ENCODE measurements at places on chromosomes 4 and X. TPM values are rescaled to one million over a fixed set of nuclear protein-coding genes. Genes with fewer than 3 reads are reported as not detected.

The CXCL6 gene
- total RNA-seq = not detected

The CT45A2 gene
- total RNA-seq = not detected

DNA sequence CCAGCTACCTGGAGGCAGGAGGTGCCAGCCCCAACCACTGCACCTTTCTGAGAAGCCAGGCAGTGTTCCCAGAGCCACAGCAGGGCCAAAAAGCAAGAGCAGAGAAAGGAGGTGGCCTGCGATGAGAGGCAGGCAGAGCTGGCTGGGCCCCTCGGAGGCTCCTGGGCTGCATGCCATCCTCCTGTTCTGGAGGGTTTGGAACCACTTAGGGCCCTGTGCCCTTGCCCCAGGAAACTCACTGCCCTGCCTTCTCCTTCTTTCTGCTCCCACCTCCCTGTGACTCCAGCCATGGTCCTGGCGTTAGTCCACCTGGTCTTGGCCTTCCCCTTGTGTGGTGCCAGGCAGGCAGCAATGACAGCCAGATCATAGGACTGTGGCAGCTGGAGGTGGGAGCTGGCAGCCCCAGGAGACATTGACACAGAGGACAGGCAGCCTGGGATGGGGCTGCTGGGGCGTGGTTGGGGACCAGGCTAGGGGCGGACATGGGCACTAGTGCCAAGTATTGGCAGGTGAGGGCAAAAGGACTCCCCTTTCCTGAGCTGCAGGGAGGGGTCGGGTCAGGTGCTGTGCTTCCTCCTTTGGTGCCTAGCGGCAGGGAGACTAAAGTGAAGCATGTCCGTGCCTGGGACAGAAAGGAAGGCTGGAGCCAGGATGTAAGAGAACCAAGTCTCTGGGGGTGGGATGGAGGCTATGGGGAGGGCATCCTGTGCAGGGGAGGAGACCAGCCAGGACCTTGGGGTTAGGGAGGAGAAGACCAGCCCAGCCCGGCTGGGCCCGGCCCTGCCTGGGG is 1.4 kb downstream of the APLN start:
- DNase-seq = no peak

- no peak for DNase-seq
Measured at GRCh38 chrX:132331532-132331931, 112.3 kb upstream of the RAP2C start.

DNA sequence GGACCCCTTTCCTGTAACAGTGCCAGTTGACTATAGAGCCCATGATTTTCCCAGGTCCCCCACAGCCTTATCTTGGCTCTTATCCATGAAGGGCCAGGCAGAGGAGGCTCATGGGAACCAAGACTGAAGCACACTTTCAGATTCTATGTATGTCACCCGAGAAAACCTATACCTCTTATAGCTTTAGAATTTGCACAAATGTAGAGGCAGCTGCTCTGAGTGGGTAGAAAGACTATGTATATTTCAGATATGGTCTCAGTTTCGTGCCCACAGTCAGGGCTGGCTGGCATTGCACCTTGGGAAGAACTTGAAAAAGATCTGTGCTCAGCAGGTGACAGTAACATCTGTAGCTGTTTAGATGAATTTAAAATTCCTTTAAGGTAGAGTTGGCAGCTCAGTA is 8.3 kb upstream of the LNX1 start:
- DNase-seq = no peak

- DNase-seq = peak; percentile 63
Measured at GRCh38 chr4:38949411-38950051, 81.9 kb downstream of the FAM114A1 start.

- no peak for DNase-seq
Measured at GRCh38 chr4:130468340-130468739, 1372.4 kb downstream of the C4orf33 start.
